ENCODE measurements at places on chromosomes 2 and 18. TPM values are rescaled to one million over a fixed set of nuclear protein-coding genes. Genes with fewer than 3 reads are reported as not detected.

The DOCK10 gene
- 10.0 TPM for polyA plus RNA-seq

The RGPD4 gene
- polyA plus RNA-seq, result not detected

The HOXD3 gene
- polyA plus RNA-seq, result 1.2 TPM

The DSG4 gene
- polyA plus RNA-seq, result not detected

The CREG2 gene
- 3.8 TPM for polyA plus RNA-seq

The PROM2 gene
- polyA plus RNA-seq, result 1.7 TPM

The OTX1 gene
- 1.0 TPM for polyA plus RNA-seq

All from brain (organoid and tissue), 16 donors.